Activated CD8-positive, alpha-beta memory T cell treated with anti-CD3 and anti-CD28 coated beads, Interleukin-2, amount 50 U/mL, for 4 hours (primary cell): ENCODE measurements at places on chromosomes 6 and 20.

GRCh38 chr6:43817192-43817591, 47.2 kb downstream of the VEGFA start:
- DNase-seq = peak; percentile 35

- DNase-seq = no peak
Measured at GRCh38 chr20:59817846-59818615, 115.4 kb downstream of the SYCP2 start.

GRCh38 chr20:34863421-34863965, 9.2 kb downstream of the GGT7 start:
- no peak for DNase-seq

- no peak for DNase-seq
Measured at GRCh38 chr6:36820700-36821580, 18.3 kb downstream of the CPNE5 start.

GRCh38 chr20:45254383-45255262, at the start of gene SLPI:
Gene SLPI, minus strand, starts transcription at chr20:45254564. Its CDS starts 21 bp downstream, at chr20:45254543.
- DNase-seq = no peak

DNA sequence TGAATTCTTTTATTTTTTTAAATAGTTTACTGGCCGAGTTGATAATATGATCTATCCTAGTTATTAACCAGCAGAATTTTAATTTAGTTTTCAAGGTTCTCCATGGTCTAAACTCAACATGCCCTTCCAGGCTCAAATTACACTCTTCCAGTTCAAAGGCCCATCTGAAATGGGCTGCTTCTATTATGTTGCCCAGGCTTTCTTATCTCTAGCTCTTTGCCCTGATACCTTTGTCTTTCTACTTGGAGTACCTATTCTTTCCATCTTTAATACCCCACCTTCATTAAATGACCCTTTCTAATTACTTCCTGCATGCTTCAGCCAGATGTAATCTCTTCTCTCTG, 541.2 kb upstream of the FLRT3 start:
- DNase-seq = no peak

- DNase-seq = no peak
Measured at GRCh38 chr6:92737983-92738382, 681.4 kb downstream of the EPHA7 start.

DNA sequence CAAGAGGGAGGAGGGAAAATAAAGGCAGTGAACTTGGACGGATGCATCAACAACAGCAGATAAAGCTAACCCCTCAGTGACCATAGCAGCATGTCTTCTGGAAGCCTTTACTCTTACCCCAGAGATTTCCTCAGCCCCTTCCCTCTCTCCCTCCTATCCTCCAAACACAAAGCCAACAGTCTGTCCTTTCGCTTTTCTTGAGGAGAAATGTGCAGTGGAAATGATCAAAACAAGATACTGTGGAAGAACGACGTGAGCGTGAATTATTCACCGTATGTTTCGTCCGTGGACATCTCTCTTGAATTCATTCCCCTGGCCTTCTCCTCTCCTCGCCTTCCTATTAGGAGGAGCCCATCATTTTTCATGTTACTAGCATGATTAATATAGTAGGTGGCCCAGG, 8.5 kb downstream of the NRN1 start:
- no peak for DNase-seq

DNA sequence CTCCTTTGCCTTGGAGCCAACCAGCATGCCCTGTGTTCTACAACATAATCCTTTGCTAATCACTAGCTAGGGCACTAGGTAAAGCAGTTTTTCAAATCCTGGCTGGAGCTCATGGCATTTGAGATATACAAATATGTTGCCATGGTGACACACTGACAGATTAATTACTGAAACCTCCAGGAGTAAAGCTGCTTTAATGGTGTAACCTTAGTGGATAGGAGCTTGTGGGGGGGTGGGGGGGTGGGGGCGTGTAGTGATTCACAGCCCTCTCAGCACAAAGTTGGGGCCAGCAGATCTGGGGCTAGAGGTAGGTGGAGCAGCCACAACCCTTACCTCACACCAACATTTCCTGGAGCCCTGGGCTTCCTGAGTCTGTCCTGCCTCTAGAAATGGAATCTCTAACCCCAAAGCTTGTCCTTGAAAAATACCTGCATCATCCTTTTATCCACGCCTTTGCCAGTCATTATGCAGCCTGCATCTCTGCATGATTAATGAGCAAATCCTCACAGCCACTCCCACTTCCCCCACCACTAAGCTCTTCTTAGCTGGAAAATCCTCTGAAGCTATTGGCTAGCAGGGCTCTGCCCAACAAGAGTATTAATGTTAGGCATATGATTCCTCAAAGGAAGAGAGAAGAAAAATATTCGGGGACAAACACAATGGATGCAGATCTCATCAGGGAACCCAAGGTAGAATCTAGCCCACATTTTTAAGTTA, 84.5 kb upstream of the PRND start:
- no peak for DNase-seq

GRCh38 chr6:63640062-63640461, 4.5 kb downstream of the PHF3 start:
- DNase-seq = no peak

- no peak for DNase-seq
Measured at GRCh38 chr20:34300256-34300806, 2.8 kb downstream of the AHCY start.
